ENCODE measurements at places on chromosomes 11 and 22.

GRCh38 chr11:130674686-130675308 is 226.4 kb downstream of the ADAMTS15 start:
- DNase-seq, result no peak

GRCh38 chr22:37419969-37420685 is 7.2 kb downstream of the ELFN2 start:
- no peak for DNase-seq

DNA sequence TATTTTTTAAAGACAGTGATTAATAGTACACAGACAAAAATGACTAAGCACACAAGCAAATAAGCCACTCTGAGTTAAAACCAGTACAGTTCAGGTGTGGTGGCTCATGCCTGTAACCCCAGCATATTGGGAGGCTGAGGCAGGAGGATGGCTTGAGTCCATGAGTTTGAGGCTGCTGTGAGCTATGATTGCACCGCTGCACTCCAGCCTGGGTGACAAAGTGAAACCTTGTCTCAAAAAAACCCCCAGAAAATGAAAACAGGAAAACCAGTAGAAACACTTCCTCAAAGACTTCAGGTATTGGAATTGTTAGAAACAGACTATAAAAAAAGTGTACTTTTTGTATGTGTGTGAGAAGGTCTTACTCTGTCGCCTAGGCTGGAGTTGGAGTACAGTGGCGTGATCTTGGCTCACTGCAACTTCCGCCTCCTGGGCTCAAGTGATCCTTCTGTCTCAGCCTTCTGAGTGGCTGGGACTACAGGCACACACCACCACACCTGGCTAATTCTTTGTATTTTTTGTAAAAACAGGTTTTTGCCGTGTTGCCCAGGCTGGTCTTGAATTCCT is 33.0 kb downstream of the PPP6R2 start:
- no peak for DNase-seq

DNA sequence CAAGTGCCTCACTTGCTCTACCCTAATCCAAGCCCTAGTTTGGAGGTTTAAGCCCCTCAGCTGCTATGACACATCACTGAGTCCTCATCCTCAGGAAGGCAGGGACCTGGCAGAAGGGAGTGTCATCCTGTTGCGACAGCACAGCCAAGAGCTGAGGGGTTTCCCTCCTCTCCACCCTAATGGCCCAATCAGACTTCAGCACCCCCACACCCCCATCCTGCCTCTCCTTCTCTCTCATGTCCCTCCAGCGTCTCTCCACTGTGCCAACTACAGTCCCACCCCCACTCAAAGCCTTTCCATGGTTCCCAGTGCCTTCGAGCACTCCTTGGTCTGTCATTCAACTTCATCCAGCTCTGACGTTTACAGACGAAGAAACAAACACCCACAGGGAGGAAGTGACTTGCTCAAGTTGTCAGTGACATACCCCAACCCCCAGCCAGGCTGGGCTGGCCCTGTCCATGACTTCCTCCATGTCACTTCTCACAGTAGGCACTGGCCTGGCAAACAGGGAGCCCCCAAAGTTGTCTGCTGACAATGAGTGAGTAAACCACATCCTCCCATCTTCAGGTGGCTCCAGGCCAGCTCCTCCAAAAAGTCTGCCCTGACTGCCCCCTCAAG is 15.6 kb downstream of the ARAP1 start:
- DNase-seq, result peak; percentile 40

- DNase-seq, result no peak
These were observed 9.4 kb downstream of the AGBL2 start for GRCh38 chr11:47705721-47706120.

GRCh38 chr22:20429254-20430100 is 8.1 kb downstream of the SCARF2 start:
- DNase-seq, result peak; percentile 79

DNA sequence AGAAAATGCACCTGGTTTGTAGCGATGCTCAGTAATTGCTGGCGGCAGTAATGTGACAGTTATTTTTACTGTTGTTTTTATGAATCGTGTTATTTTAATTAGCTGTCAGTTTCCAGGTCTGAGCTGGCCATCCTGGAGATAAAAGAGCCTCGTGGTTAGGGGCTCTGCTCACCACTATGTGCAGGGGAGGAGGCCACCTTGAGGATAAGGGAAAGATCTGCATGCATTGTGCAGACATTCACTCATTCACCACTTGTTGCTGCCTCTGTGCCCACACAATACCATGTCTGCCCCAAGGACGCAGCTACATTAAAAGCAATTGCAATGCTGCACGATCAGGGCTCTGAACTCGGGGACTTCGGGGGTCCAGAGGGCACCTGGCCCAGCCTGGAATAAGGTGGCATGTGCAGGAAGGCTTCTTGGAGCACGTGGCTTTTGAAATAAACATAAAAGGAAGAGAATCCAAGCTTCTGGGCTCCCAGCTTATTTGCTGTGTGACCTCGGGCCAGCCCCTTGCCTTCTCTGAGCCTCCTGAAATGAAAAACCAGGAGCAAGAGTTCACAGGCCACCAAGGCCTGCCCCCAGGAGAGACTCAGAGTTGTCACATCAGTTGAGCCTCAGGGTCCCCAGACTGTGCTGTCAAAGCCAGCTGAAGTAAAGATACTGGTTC is 44.7 kb upstream of the SHISAL1 start:
- no peak for DNase-seq

- no peak for DNase-seq
These were observed 66.5 kb upstream of the CEP126 start for GRCh38 chr11:101848262-101848661.

GRCh38 chr11:20035701-20036601 is 124.3 kb downstream of the DBX1 start:
- no peak for DNase-seq

- DNase-seq, result no peak
These were observed 816.3 kb downstream of the BRD1 start for GRCh38 chr22:49011379-49011768.

DNA sequence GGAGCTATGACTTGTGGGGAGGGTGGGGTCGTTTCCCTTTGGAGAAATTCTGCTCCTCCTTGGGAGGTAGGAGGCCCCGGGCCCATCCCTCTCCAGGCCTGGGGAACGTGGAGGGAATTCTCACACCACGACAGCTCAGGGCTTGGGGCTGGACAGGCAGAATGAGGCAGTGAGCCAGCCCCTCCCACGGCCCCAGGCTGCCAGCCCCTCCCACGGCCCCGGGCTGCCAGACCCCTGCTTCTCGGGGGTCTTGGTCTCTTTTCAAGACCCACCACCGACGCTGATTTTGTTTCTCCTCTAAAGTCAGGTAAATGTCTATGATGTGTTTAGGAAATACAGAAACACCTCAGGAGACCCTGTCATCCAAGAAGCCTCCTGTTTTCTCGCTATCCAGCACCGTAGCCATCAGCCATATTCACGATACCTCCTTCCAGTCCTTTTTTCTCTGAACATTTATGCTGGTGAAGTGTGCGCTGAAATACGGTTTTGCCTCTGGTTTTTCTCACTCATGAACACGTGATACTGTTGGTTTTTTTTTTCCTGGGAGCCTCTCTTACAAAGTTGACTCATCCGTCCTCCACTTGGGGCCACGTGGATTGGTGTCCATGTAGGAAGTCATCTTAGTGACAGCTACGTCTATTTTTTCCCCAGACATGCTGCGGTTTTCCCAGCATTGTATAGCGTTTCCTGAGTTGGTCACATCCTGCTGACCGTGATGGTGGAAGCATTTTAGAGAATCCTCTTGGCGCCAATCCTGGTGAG is 1219.6 kb downstream of the BRD1 start:
- DNase-seq, result no peak

DNA sequence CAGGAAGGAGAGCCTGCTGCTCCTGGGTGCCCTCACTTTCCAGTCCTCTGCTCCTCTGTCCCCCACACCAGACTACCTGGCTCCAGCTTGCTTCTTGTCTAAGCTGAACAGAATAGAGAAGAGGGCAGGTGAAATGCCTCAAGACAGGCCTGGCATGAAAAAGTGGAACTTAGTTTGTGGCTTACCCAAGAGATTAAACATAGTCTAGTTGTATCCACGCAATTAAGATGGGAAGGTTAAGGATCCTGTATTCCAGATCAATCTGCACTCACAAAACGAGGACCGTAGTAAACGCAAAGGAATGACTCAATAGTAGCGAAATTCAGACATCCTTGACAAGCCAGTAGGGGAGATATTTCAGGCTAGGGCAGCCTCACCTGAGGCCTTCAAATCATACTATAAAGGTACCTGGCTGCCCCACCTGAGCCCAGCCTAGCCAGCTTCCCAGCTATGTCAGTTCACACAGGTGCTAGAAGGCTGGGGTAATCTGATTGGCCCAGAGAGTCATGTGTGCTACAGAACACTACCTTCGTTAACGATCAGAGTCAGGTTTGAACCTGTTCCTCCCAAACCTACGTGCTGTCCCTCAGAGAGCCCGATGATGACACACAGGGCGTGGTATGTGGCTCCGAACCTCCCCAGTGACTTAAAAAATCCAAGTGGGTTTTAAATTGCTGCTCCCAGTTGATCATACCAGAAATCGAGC is 46.5 kb downstream of the AHNAK start:
- no peak for DNase-seq

- no peak for DNase-seq
These were observed 152.3 kb downstream of the INSC start for GRCh38 chr11:15266999-15267398.

DNA sequence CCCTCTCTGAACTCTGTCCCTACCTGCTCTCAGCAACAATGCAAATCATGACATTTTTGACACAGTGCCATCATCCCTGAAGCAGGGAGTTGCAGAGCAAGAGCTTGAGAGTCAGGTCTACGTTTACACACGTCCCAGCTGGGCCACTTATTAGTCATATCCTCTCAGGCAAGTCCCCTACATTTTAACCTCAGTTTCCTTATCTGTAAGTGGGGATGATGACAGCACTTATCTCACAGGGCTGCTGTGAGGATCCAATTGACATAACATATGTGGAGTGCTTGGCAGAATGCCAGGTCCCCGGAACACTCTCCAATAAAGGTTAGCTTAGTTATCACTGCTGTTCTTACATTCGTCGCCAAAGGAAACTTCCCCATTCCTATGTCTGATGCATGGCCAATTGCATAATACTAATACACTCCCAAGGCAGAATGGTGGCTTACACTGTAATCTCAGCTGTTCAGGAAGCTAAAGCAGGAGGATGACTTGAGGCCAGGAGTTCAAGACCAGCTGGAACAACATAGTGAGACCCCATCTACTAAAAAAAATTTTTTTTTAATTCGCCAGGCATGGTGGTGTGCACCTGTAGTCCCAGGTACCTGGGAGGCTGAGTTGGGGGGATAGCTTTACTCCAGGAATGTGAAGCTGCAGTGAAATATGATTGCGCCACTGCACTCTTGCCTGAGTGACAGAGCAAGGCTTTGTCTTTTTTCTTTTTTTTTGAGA is 16.6 kb downstream of the ASCC2 start:
- no peak for DNase-seq
